Stimulated activated CD8-positive, alpha-beta memory T cell treated with anti-CD3 and anti-CD28 coated beads, Interleukin-4, amount 100 ng/mL, for 24 hours (primary cell): ENCODE measurements at places on chromosomes 16 and 17.

- DNase-seq = no peak
Measured at GRCh38 chr16:58533751-58534470, 18.6 kb downstream of the SETD6 start.

- no peak for DNase-seq
Measured at GRCh38 chr17:7173687-7174602, 5.2 kb downstream of the ASGR1 start.

GRCh38 chr17:65243838-65244625 lies 106.9 kb downstream of the RGS9 start:
- DNase-seq = no peak

- peak; percentile 78 for DNase-seq
Measured at GRCh38 chr17:2053380-2054261, 1.3 kb upstream of the HIC1 start.

DNA sequence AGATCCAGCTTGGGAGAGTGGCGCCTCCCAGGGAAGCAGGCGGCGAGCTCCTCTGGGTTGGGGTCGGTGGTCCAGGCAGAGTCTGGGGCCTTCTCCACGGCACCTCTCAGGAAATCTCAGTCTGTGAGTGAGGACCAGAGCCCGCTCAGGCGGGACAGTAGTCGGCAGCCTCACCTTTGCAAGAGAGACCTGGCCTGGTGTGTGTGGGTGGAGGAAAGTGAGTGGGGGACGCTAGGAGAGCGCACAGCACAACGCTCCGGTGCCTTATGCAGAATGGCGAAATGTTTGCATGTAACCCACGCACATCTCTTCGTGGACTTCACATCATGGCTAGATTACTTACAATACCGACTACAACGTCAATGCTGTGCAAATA lies 2.2 kb downstream of the AHSP start:
- DNase-seq = no peak

DNA sequence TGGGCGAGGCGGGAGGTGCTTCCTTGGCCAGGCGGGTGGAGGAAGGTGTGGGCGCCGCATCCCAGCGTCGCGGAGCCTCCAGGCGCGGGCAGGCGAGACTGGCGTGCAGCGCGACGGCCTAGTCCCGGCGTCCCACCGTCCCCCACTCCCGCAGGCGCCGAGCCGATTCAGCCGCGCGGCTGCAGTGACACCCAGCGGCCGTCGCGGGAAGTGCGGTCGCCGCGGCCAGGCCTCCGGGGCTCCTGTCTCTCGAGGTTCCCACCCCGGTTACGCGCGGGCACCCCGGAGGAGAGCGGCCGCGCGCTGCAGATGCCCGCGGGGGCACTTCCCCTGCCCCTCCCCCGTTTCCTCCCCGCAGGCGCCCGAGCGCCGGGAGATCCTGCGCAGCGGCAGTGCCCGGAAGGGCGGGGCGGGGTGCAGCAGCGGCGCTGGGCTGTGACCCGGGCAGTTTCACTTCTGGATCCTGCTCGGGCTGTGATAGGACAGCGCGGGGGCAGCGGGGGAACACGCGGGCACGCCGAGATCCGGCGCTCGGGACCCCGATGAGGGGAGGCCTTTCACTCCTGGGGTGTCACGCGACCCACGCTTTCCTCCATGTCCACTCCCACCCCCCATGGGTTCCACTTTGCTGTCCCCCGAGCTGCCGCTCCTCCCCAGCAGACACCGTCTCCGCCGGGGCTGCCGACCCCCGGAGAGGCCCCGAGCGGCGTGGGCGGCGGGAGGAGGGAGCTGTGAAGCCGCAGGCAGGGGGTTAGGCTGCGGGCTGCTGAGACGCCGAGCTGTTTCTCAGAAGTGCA lies 16.6 kb downstream of the GRB7 start:
- peak; percentile 93 for DNase-seq

DNA sequence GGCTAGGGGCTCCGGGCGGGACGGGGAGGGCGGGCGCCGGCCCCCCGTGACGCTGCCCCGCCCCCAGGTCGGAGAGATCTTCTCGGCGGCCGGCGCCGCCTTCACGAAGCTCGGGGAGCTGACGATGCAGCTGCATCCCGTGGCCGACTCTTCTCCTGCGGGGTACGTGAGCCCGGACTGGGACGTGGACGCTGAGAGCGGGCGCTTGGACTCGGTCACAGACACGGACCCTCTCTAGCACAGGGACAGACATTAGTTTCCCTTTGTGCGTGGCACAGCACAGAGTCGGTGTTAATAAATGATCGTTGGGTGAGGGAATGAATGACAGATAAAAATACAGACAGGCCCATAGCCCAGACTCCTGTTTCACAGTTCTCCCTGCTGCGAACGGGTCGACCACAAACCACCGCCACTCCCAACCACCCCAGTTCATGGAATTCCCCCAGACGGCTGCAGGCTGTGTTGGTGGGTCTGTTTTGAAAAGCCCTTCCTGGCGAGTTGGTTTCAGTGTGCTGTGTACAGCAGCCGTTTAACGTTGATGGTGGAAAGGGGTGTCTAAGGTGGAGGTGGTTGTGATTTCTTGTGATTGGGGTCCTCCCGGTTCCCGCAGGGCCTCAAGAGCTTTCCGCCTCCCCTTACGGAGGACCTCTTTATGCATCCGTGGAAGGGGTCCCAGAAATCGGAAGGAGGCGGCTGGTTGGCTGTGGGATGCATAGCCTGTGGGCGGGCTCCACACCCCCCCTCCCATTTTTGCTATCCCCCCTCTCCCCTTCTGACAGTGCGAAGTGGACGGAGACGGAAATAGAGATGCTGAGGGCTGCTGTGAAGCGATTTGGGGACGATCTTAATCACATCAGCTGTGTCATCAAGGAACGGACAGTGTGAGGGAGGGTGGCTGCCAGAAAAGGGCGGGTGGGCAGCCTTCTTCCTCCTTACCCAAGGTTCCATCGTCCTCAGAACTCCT lies 2.9 kb downstream of the RNASEK start:
- peak; percentile 68 for DNase-seq

DNA sequence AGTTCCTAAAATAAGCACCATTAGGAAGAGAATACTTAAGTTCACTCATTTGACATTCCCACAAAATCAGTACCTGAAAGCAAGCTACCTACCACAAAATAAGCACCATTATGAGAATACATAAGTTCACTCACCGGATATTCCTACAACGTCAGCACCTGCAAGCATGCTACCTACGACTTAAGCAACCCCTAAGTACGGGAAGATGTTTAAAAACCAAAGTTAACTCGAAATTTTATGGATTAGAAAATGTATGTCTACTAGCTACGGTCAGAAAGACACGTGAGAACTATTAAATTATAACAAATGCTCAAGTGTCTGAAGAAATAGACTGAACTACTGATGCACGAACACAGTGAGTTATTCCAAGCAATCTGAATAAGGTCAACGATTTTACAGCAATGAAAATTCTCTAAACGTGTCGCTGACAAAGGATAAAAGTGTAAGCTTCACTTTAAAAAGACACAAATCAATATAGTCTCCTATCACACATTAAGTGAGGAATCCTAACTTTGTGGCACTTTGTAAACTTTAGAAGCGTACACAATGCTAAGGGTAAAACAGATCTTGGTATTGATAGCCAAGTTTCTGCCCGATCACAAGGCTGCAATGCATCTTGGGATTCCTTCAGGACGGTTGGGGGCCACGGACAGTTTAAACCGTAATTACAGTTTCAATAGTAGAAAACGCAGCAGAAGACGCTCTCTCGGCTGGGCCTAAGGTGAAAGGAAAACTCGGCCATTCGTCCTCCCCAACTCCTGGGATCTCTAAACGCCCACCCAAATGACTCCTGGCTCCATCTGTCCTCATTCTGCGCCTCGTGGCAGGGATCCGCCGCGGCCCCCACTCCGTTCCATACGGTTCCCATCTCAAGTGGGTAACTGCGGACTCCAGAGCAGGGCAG lies 1.3 kb downstream of the GSPT1 start:
- no peak for DNase-seq

DNA sequence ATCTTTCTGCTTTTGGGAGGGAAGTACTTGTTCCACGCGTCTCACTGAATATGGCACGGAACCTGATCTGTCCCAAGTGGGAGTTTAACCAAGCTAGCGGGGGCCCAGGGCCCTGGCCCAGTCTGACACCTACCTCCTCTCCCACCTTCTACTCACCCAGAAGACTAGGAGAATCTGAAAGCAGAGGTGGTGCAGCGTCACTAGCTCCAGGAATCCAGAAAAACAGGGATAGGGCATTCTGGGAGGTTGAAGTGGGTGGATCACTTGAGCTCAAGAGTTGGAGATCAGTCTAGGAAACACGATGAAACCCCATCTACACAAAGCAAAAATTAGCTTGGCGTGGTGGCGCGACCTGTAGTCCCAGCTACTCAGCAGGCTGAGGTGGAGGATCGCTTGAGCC lies 163.5 kb upstream of the ZNF267 start:
- no peak for DNase-seq

DNA sequence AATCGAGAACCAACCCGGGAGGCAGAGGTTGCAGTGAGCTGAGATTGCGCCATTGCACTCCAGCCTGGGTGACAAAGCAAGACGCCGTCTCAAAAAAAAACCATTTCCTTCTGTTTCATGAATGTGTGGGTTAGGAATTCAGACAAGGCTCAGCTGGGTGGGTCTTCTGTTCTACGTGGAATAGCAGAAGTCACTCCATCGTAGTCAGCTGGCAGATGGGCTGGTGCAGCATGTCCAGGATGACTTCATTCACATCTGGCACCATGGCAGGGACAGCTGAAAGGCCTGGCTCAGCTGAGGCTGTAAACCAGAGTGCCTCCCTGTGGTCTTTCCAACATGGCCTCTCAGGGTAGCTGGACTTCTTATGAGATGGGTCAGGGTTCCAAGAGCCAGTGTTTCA lies 89.0 kb downstream of the C17orf67 start:
- DNase-seq = no peak

DNA sequence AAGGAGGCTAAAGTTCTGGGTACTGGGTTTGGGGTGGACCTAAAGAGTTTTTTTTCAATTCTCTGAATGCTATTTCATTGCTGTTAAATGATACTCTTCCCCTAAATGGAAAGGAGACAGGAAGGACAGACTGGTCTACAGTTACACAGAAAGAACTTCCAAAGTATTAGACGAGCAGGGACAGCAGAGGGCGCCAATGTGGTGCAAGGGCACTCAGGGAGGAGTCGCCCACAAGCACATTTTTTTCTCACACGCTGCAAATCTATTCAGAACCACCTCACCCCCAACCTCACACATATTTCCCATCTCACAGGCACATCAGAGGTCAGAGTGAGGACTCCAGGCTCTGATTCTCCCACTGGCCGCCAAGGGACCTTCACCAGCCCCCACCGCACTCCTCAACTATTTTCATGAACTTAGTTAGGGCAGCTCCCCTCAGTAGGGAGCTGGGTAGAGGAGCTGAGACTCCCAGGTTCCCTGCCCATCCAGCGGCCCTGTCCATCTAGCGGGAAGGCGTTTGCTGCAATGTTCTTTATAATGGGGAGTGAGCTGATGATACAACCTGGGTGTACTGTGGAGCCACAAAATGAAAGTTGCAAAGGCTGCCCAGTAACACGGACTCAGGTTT lies 6.8 kb upstream of the CA4 start:
- DNase-seq = peak; percentile 74

GRCh38 chr16:86334079-86334635 lies 176.2 kb upstream of the FOXF1 start:
- no peak for DNase-seq

DNA sequence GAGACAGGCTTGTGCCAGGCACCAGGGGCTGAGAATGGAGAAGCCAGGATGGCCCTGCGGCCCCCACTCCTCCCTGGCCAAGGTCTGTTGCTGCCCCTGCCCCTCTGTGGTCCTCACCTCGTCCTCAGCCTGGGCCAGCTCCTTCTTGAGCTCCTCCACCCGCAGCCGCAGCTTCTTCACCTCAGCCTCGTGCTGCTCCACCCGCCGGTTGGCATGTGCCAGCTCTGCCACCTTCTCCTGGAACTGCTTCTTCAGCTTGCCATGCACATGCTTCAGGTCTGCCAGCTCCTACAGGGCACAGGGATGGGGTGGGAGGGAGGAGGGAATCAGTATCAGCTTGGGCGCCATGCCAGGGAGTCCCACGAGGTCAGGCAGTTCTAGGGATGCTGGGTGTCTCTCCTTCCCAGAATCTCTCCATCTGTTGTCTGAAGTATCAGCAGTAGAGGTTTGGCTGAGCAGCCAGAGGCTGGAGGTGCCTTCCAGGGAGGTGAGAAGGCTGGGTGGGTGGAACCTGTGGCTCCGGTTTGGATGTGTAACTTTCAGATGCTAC lies 20.1 kb downstream of the CCDC102A start:
- no peak for DNase-seq

DNA sequence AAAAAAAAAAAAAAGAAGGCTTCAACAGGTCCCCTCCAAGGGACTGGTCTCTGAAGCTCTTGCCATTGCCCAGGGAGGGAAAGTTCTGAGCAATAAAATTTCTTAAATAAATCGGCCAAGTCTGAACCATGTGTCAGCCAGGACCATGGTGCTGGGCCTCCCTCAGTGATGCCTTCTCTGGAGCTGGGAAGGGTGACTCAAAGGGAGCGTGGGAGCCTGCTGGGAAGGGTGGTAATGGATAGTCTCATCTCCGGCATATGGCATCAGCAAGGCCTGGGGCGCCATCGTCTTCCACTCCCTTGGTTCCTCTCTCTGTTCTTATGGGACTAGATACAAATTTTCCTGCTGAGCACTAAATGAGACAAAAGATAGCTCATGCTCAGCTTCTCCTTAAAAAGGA lies 2.3 kb downstream of the VKORC1 start:
- DNase-seq = no peak

GRCh38 chr17:42171831-42172230 lies 9.1 kb downstream of the KCNH4 start:
- no peak for DNase-seq

DNA sequence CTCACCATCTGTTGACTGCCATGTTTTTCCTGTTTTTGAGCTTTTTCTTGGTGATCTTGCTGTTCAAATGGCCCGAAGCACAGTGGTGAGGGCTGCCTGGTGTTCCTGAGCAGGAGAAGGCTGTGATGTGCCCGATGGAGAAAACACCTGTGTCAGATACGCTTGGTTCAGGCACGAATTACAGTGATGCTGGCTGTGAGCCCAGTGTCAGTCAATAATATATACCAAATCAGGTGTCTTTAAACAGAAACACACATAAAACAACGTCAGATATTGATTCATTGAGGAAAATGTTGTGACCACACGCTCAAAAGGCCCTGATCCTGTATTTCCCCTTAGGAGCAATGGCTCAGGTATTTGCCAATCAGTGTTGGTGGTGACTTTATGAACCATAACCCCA lies 111.7 kb downstream of the SDR42E1 start:
- DNase-seq = no peak

DNA sequence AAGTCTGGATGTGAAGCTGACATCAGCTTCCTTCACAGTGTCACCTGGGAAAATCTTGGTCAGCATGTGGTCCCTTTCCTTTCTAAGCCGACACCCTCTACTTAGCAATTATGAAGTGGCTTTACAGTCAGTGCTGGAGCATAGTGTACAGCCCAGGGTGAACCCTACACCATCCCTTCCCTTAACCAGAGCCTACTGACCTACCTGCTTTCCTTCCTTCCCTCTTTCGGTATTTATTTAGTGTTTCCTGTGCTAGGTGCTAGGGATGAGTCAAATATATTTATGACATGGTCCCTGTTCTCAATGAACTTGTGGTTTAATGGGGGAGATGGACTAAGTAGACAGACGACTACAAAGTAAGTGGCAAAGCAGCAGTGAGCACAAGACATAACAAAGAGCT lies 77.5 kb downstream of the CDK5R1 start:
- no peak for DNase-seq
